ENCODE measurements at places on chromosomes 12 and 14.
A peak's percentile ranks its signal among the peaks of the same experiment; 100 is the strongest.

GRCh38 chr12:124536641-124537040, 30.8 kb downstream of the NCOR2 start:
- DNase-seq: no peak

DNA sequence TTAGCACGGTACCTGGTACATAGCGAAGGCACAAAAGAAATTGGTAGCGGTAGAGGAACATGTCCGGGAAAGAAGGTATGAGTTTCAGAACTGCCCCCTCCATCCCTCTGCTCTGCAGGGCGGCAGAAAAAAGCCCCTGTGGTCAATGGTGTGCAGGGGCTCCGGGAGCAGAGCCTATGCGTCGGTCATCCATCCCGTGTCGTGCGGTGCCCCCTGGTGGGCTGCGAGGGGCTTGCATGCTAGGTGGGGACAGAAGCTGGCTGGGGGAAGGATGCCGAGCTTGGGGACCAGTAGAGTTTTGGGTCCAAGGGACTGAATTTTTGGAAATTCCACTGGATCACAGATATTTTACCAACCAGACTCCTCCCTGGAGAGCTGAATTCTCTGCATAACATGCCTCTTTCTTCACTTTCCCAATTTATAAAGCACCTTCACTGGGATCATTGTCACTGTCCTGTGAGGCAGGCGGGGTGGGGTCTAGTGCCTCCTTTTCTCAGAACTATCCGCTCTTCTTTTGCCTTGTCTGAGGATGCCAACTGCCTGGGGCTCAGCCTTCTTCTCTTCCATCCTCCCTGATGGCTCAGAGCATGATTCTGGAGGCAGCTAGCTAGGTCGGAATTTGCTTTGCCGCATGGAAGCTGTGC, 148.7 kb downstream of the SMOC1 start:
- peak; percentile 47 for DNase-seq

GRCh38 chr12:70646850-70647249, 9.6 kb upstream of the PTPRB start:
- DNase-seq: no peak

DNA sequence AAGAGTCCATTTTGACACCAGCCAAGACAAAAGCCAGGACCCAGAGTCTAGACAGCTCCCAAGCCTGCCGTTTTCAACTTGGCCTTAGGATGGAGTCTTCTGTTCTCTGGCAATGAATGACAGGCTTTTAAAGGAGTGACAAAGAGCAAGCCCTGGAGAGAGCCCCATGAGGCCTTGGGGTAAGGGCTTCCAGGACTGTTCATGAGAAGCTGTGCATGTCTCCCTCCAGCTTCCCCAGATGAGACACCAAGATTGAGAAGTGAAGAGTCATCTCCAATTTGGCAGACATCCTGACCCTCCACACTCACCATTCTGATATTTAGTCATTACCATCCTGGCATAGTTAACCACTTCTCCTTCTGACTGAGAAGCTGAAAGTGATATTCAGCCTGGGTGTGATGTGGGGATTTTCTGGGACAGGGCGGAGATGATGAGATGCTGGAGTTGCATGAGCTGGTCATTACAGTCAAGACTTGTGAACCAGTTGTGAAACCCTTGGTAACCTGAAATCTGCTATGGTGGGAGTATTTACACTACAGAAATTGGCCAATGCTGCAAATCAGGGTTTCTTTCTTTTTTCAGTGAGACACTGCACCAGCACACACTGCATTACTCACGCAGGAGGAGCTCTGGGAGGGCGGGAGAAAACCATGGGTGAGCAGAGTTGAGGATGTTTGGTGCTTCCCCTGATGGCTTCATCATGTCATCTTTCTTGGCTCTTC, 77.8 kb downstream of the VCPKMT start:
- DNase-seq: no peak

DNA sequence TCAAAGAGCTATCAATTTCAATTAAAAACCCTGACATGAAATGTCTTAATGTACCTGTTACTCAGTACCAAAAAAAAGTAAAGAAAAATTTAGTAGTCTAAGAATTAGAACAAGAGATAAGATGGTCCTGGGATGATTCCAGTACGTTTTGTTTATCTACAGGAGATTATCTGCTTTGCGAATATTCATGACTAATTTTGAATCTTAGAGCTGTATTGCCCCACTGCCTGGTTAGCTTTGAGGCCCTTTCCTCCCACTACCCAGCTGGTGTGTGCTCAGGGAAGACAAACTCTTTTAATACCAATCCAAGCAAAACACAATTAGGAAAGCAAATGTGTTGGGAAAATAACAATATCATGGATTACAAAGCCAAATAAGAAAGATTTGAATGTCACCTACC, 263.5 kb downstream of the FOXG1 start:
- no peak for DNase-seq

DNA sequence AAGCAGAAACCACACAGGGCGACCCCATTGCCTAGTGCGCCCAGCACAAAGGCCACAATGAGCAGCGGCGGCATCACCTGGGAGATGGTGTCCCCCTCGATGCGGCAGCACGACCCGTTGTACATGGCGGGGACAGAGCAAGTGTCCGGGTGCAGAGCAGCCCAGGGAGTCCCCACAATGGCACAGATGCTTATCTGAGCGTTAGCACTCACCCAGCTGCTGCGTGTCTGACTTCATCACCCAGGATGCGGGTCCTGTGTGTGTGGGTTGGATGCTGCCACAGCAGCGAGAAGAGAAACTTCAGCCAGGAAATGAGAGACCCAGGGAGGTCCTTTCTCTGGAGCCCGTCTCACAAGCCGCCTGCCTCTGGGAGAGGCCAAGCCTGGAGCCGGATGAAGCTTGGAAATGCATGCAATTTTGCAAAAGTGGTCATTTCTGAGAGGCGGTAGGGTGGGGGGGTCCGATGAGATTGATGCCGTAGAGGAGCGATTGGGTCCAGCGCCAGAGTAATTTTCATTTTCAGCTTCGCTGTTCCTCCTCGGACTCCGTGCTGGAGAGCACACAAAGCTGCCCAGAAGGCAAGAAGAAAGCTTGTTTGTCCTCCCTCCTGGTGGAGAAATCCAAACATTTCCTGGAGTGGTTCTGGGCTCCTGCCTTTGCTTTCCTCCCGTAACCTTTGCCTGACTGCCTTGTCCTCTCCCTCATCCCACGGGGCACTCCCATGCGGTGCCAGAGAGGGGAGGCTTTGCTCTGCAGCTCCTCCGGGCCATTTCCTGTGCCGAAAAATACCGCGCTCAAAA, at the start of gene HCAR1:
HCAR1 (minus strand) TSS at position 630 of the 800 bp plus-strand sequence; CDS start at position 125, 505 bp downstream.
- no peak for DNase-seq

GRCh38 chr14:37116933-37117849, 55.2 kb downstream of the SLC25A21 start:
- DNase-seq: no peak

DNA sequence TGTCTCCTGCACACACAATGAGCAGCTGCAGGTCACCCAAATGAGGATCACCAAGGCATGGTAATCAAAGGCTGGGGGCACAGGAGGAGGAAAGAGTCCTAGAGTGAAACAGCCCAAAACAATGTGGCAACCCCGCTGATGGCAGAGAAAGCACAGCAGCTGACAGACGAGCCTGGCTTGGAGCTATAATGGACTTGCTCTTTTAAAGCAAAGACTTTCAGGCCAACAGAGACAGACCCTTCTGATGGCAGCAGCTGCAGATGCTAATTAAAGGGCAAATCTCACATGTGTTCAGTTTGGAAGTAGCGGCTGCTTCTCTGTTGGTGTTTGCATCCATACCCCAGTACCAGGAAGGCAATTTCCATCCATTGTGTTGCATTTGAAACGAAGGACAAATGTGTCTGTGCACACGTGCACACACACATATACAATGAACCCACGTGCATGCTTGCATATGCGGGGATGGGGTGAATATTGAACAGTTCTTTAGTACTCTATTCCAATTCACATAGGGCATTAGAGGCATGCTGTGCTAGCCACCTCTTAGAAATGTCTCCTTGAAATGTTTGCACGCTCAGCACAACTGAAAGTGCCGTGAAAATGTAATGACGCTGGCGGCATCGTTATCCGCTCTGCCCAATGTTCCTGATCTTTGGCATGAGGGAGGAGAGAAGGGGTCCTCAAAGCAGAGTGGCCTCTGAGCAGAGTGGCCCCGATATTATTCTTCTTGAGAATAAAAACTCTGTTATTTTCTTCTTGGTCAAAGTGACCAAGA, 38.1 kb downstream of the CIT start:
- no peak for DNase-seq

- no peak for DNase-seq
Measured at GRCh38 chr14:100413699-100414098, 90.6 kb downstream of the SLC25A47 start.

DNA sequence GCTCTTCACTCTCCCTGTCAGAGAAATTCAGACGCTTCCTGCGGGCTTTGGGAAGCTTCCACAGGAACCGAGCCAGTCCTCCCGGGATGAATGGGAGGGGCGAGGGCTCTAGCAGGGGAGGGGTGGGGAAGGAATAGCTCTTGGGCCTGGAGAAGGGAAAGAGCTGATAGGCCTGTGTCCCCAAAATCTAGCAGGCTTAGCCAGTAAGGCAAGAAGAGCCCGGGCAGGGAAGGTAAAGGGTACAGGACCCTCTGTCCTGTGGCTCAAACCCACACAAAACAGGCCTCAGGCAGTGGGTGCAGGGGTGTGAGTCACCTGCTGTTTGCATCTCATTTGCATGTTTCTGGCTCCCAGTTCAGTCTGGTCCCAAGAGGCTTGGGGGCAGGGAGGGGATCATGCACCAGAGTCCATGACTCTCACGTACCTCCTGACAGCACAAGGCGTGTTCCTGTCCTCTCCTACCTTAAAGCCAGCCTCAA, 8.7 kb upstream of the SMUG1 start:
- no peak for DNase-seq

- no peak for DNase-seq
Measured at GRCh38 chr14:56687123-56687522, 107.5 kb downstream of the TMEM260 start.

DNA sequence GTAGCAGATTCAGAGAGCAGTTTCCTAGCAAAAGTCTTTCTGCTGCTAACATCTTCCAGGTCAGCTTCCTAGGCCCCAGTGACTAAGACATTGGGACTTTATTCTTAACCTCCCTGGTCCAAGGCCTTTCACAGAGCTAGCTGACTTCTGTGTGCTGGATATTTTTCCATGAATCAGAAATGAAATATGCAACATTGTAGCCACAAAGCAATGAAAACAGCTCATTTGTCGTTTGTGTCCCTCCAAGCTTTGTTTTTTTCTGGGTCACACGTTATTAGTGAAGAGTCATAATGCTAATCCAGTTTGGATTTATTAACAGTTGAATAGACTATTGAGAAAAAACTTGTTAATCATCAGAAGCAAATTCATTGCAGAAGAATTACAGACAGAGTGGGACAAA, 82.4 kb downstream of the ARF6 start:
- DNase-seq: no peak

DNA sequence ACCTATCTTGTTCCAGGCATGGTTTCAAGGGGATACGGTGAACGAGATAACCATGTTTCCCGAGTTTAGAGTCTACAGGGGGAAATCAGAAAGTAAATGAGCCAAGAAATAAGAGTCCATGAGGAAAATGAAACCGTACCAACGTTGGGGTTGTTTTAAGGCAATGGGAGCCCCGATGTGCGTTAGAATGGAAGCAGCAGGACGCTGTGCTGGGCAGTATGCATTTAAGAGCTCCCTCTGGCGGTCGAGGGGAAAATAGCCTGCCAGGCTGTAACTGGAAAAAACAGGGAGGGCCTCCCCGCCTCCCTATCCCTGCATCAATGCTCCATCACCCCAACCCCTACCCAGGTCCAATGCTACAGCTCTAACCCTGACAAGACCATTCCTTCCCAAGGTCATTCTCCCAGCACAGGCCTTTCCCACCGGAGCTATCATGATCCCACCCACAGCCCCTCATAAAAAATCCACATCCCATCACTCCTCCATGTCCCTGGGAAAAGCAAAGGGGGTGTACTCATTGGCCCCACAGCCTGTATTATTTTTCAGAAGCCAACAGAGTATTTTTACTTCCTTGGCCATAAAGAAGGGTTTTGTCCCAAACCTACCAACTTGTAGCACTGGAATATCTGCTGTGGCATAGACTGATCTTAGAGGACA, 226.3 kb upstream of the NOS1 start:
- DNase-seq: peak; percentile 14

- DNase-seq: no peak
Measured at GRCh38 chr12:103600967-103601728, 14.1 kb downstream of the STAB2 start.

DNA sequence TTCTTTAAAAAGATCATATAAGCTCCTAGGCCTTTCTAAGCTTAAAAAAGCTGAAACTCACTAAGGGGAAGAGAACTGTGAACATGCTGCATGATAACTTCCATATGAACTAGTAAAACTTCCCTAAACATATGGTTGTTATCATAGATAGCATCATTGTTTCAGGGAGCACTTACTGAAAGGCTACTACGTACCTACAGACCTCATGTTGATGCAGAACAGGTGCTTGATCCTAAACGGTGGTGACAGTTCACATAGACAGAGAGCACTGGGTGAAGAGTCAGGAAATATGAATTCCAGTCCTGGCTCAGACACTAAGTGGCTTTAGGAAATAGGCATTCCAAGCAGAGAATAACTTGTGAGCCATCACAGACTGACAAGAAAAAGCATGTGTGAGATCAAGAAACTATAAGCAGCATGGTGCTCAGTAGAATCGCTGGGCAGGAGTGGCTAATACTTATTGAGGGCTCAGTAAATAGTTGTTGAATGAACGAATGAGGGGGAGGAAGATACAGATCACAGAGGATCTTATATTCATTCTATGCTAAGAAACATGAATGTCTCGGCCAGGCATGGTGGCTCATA, 78.4 kb upstream of the NUDT4 start:
- no peak for DNase-seq

DNA sequence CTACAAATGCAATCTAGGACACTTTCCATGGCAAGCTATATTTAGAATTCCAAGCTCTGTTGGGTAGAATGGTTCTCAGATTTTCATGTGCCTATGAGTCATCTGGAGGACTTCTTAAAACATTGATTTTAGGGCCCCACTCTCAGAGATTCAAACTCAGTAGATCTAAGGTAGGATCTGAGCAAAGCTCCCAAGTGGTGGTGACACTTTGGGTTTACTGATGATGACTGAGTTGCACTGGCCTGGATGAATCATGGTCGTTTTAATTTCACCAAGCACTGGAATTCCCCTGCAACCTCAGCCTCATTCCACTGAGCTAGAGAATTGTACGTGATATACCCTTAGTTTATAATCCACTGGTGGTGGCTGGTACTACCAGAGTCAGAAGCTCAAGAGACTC, 86.5 kb downstream of the PPM1H start:
- DNase-seq: no peak

GRCh38 chr12:62207248-62207647, 53.0 kb upstream of the USP15 start:
- no peak for DNase-seq

DNA sequence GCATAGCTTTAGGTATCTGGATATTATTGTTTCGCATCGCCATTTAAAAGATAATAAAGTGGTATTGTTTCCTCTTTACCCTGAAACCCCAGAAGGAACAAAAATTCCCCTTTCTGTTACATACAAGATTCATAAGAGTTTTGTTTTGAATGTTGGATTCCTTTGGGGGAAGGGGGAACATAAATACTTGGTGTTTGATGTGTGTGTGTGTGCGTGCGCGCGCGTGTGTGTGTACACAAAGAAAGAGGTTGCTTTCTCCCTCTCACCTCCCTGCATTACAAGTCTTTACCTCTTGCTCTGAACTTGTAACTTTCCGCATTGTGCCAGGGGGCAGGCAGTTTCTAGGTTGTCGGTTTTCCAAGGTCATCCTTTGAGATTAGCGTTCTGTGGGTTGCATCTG, 76.4 kb downstream of the GPATCH2L start:
- no peak for DNase-seq

GRCh38 chr14:55341781-55342180, 69.8 kb downstream of the ATG14 start:
- DNase-seq: no peak

GRCh38 chr12:87793131-87793530, 236.1 kb downstream of the C12orf50 start:
- peak; percentile 32 for DNase-seq

GRCh38 chr14:105375635-105376057, 22.7 kb upstream of the TEX22 start:
- no peak for DNase-seq
